CD4-positive, alpha-beta T cell treated with Interleukin-21 for 1 hour (primary cell): ENCODE measurements at places on chromosomes 2 and 18.
A peak's percentile ranks its signal among the peaks of the same experiment; 100 is the strongest.

DNA sequence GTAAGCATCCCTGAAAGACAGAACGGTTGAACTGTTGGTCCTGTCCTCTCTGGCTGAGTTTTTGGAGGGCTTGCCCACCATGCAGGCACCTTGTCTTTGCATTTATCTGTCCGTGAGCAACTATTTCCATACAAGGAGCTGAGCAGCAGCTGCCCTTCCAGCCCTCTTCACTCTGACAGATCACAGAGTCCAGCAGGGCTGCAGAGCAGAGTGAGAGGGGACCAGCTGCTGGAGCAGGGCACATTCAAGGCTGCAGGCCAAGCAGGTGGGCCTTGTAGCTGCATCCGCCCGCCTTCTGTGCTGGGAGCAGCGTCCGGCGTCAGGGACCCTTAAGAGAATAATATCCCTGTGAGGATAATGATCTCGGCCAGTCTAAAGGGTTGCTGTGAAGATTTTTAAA, 9.5 kb downstream of the SMYD1 start:
- DNase-seq = no peak

DNA sequence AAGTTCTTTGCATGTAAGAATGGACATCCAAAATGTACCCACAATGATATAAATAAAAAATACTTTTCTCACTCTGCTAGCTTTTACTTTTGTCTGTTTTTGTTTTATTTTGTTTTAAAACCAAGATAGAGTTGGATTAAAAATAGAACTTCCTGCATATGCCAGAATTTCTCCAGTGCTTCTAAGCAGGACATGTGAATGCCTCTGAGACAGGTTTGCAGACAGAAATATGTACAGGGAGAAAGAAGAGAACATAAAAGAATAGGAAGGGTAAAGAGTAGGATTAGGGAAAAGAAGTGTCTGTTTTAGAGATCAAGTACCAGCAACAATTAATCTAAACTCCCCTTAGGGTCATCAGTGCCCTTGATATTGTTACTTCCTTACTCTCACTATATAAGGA, 114.4 kb downstream of the BMPR2 start:
- DNase-seq = no peak

GRCh38 chr2:39990335-39990900, 211.4 kb upstream of the THUMPD2 start:
- DNase-seq = no peak

DNA sequence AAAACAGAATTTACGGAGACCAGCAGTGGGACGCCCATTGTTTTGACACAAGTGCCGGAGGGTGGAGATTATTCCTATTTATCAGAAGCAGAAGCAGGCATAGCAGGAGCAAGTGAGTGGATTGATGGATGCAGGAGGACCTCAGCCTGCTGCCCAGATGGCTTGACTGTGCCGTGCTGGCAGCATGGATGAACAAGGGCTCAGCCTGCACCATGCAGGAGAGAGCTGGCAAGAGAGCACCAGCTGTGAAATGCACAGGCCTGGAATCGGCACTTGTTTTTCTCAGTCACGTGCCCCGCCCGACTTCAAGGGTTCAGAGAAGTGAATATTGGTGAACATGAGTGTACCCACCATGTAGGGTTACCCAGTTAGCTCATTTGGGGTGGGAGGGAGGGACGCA, 4.0 kb downstream of the IL1R2 start:
- DNase-seq = no peak

GRCh38 chr2:175811971-175812370, 190.1 kb downstream of the LNPK start:
- DNase-seq = no peak

DNA sequence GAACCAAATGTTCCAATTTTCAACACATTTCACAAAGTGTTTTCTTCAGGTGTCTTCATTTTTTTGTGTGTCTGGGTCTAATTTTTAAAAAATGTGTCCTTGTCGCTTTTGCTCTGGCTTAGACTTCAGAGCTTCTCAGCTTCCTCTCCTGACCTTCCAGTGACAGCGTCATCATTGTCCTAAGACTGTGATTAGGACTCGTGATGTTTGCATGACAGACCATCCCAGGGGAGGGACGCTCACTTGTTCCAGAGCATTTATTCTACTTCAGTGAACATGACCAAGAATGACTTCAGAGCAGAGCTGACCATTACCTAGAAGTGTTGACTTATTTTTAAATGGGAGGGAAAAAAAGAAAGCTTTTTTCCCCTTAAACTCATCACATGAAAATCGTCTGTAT, 591.9 kb downstream of the IRS1 start:
- no peak for DNase-seq

GRCh38 chr2:234979204-234980167, 27.7 kb downstream of the SH3BP4 start:
- no peak for DNase-seq

DNA sequence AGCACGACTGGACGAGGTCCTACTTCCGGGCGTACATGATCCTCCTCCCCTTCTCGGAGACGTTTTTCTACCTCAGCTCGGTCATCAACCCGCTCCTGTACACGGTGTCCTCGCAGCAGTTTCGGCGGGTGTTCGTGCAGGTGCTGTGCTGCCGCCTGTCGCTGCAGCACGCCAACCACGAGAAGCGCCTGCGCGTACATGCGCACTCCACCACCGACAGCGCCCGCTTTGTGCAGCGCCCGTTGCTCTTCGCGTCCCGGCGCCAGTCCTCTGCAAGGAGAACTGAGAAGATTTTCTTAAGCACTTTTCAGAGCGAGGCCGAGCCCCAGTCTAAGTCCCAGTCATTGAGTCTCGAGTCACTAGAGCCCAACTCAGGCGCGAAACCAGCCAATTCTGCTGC, 24.8 kb downstream of the LYPD1 start:
- no peak for DNase-seq

- no peak for DNase-seq
Measured at GRCh38 chr2:105803773-105804172, 59.1 kb downstream of the NCK2 start.

DNA sequence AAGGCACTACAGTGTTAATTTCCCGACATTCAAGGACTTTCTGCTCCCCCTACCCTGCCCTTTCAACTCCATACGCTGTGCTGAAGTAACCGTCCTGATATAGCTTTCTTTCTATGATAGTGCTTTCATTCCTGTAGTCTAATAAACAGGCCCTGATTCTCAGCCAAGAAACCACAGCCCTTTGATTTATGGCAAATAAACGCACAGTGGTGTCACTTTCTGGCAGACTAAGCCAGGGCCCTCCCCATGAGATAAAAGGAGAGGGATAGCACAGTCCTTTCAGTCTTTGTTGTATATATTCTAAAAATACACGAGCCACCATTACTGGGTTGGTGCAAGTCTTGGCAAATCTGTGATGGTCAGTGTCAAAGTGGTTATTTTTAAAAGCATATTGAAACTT, 291.2 kb downstream of the ALPK2 start:
- DNase-seq = no peak

DNA sequence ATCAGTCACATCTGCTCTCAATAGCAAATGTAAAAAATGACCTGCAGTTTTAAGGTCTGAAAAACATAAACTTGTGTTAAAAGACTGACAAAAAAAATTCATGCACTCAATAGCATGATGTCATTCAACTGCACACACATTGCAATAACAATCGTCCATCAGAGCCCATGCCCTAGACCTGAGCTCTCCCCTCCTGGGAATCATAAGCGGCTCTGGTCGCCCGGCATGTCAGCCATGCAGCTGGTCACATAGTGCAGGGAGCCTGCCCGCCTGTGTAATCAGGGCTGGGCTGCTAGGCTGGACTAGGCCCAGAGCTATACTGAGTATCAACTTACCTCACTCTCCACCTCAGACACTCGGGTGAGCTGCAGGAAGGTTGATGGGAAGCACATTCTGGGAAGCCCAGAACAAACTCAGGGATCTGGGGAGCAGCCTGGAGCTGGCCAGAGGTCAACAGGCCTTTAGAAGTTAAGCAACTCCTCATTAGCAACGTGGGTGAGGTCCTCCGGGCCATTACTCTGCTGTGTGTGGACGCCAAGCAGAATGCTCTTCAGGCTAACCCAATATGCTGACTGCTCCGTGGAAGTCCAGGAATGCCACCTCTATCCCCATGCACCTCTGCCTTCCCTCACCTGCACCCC, 165.5 kb downstream of the TTC32 start:
- DNase-seq = no peak

- no peak for DNase-seq
Measured at GRCh38 chr2:223042704-223043118, 9.3 kb upstream of the KCNE4 start.

DNA sequence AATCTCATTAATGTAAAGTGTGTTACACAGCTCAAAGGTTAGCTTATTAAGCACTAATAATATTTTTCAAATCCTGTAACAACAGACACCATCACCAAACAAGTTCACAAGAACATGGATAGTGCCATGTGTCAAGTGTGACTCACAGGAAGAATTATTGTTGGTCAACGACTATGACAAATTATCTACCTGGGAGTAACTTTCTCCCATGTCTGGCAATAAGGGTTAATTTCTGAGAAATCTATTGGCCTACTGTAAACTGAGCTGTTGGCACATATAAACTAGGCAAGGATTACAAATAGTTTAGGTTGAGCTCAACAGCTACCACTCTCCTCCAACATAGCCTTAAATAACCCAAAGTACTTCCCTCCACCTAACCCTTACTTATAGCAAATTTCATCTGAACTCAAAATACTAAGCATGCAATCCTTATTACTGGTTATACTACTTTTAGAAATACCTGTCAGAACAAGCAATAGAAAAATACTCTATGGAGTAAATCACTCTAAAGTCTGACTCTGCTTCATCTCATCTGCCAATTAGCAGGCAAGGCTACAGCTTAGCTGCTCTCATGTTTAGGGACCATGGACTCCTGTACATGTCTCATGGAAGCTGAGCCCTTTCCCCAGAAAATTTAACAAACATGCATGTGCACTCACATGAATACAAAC, 223.0 kb downstream of the NBAS start:
- DNase-seq = no peak

DNA sequence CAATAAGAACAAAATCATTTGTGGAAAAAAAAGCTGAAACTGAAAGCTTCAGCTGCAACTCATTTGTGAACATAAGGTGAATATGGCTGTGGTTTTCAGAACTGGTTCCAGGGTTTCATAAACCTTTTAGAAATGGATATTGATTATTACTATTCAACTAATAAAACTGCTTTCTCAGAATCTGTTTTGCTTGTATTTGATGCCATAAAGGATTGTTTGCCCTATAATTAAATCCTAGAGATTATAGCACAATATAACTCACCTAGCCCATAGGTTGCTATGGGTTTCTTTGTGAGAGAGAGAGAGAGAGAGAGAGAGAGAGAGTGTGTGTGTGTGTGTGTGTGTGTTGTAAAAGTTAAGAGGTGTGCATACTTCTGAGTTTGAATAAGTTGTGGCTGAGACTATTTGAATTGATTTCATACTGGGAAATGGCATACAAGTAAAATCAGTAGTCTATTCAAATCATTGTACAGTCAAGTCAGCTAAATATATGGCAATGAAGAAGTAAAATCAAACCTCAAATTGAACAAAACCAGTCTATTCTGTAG, 339.2 kb downstream of the ARHGAP15 start:
- no peak for DNase-seq

DNA sequence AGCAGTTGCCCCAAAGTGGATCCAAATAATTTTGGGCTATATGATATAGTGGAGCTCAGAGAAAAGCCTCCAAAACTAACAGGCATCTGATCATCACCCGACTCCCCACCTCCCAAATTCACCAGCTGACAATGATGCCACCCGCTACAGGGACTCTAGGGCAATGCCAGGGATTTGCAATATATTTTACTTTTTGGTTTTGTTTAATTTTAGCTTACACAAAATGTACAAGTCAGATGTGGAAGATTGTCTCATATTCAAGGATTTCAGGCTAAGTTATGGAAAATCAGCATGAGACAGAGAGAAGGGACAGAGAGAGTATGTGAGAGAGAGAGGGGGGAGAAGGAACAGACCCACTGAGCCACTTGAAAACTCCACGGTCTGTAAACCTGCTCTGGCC, 187.4 kb downstream of the TMEM247 start:
- DNase-seq = no peak

DNA sequence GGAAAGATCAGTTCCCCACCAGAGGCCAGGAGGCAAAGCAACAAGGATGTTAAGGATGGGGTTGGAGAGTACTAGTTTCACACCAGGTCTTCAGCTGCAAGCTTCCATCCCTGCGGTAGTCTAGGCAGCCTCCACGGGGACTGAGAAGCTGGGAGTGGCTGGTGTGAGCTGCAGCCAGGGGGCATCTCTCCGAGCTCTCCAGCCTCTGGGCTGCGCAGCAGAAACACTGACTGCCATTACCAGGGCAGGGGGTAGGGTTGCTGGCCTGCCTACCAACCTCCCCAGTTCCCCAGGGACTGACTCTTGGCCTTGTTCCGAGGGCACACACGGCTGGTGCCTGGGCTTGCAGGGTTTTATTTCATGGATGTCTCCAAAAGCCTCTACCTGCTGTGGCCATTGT, 15.9 kb downstream of the GATA6 start:
- no peak for DNase-seq

DNA sequence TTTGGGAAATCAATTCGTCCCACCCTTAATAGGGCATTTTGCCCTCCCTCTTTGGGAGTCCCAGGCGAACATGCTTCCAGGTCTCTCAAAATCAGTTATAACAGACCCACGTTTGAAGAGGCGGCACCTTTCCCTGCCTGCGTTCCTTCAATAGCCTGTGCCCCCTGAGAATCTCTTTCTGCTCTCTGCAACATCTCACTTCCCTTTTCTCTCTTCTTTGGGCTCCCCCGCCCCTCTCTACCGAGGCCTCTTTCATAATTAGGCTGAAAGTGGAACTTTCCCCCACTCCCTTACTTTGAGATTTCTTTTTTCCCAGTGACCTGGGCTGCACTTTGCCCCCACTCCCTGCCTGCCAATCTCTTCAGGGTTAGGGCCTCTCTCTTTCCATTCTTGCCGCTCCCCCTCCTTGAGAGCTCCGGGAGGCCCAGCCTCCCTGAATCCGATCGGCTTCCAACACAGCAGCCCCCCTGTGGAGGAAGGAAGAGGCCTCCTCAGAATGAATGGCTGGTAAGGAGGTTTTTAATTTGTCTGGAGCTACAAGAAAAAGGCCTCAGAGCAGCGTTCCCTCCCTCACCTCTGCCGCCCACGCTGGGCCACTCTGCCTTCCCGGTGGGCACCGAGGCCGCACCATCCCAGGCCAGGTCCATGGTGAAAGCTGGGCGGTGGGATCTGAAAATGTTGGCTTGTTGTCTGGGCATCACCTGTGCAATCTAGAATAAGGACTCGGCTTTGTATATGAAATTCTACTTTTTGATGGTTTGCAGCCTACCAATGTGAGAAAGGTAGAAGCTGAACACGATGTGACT, 162.6 kb upstream of the SIX3 start:
- peak; percentile 9 for DNase-seq

- no peak for DNase-seq
Measured at GRCh38 chr2:148817210-148817708, 57.8 kb upstream of the KIF5C start.

- DNase-seq = no peak
Measured at GRCh38 chr2:64779117-64779690, 125.5 kb upstream of the SERTAD2 start.

GRCh38 chr2:73293534-73294171, at the start of gene EGR4:
EGR4 (minus strand) TSS chr2:73293548; CDS start chr2:73293317, 231 bp downstream.
- DNase-seq = peak; percentile 94

- no peak for DNase-seq
Measured at GRCh38 chr18:10822456-10822855, 296.6 kb downstream of the NAPG start.
